ENCODE measurements at places on chromosomes 16 and 17. TPM values are rescaled to one million over a fixed set of nuclear protein-coding genes. Genes with fewer than 3 reads are reported as not detected.
A peak's percentile ranks its signal among the peaks of the same experiment; 100 is the strongest.

GRCh38 chr17:79841369-79842135, 2.3 kb upstream of the CBX4 start:
- peaks cover 54% of the 10 kb centered on the region for H3K4me1 ChIP-seq
- H3K27me3 ChIP-seq, result peaks cover 38% of the 10 kb centered on the region
- no peak overlapping the region for H3K4me3 ChIP-seq
- H3K36me3 ChIP-seq, result no peaks in the 10 kb centered on the region

- H3K4me3 ChIP-seq, result peak overlapping the region; percentile 5
- peak overlapping the region; percentile 81 for H3K27ac ChIP-seq
- peak; percentile 63 for DNase-seq
Measured at GRCh38 chr16:75252946-75253911, 1.8 kb upstream of the BCAR1 start.

SULT1A1 gene
- 55.4 TPM for total RNA-seq

ABCC6 gene
- 42.5 TPM for total RNA-seq

TEKT1 gene
- total RNA-seq, result not detected
